ENCODE measurements at places on chromosomes 16 and 17. TPM values are rescaled to one million over a fixed set of nuclear protein-coding genes. Genes with fewer than 3 reads are reported as not detected.

The PLLP gene
- total RNA-seq, result 3.1 TPM

DNA sequence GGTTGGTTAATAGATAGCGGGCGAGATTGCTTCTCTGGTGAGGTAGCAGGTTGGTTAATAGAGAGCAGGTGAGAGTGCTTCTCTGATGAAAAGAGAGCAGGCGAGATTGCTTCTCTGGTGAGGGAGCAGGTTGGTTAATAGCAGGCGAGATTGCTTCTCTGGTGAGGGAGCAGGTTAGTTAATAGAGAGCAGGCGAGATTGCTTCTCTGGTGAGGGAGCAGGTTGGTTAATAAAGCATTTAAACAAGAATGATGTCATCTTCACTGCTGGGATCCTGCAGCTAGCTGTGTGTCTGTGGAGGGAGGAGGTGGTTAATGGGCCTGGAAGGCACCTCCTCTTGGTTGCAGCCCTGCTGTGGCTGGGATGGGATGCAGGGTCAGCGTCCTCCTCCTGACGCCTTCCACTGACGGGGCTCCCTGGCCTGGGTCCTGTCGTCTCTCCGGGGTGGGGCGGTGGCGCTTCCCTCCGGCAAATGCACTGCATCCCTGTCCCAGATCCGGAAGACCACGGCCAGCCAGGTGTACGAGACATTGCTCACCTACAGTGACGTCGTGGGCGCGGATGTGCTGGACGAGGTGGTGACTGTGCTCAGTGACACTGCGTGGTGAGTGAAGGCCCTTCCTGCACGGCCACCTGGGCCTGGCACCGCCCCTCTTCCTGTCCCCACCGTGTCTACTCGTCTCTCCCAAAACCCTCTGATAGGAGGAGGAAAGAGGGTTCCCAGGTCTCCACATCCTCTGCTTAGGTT lies 99.2 kb upstream of the ZNF750 start:
- no peaks in the 10 kb centered on the region for H3K27me3 ChIP-seq
- no peaks in the 10 kb centered on the region for H3K4me1 ChIP-seq
- DNase-seq, result peak; percentile 9
- H3K27ac ChIP-seq, result no peak overlapping the region
- H3K4me3 ChIP-seq, result no peak overlapping the region

DNA sequence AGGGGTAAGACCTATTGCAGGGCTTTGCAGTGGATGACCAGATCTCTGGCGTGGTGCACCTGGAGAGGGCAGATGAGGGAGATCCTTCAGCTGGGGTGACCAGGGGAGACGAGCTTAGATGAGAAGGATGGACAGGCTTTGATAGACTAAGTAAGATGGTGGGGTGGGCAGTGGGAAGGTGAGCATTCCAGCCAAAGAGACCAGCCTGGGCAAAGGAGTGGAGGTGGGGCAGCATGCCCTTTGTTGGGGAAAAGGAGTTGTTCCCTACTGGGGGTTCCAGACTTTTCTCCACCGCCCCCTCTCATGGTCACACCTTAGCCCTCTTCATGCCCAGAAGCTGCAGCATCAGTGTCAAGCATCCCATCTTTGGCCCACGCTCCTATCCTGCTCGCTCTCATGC lies 27.6 kb downstream of the ANKRD40 start:
- no peak for DNase-seq
- no peaks in the 10 kb centered on the region for H3K36me3 ChIP-seq
- H3K4me1 ChIP-seq, result no peaks in the 10 kb centered on the region
- no peak overlapping the region for H3K4me3 ChIP-seq
- no peak overlapping the region for H3K27ac ChIP-seq

DNA sequence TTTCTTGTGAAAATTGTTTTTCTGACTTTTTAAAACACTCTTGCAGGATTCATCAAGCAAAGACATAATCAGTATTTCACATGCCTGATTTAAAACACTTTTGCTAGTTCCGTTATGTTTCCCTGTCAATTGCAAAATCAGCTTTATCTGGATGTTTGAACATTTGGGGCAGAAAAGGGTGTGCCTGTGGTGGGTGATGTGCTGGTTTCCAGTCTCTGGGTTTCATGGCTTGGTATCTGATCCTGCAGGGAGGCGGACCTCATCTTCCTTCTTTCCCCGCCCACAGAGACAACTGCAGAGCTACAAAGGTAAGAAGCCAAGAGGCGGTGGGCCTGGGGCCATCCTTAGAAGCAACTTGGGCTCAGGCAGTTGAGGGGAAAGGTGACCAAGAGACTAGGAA lies 41.8 kb downstream of the NLRC5 start:
- no peak overlapping the region for H3K4me3 ChIP-seq
- no peak overlapping the region for H3K27ac ChIP-seq
- H3K36me3 ChIP-seq, result peaks cover 43% of the 10 kb centered on the region

- no peaks in the 10 kb centered on the region for H3K4me1 ChIP-seq
- no peaks in the 10 kb centered on the region for H3K27me3 ChIP-seq
- H3K27ac ChIP-seq, result no peak overlapping the region
Observed at GRCh38 chr17:55040611-55041010, 72.0 kb downstream of the STXBP4 start.

The WNT9B gene
- total RNA-seq, result 0.44 TPM

GRCh38 chr16:84507011-84507982 lies 2.8 kb upstream of the MEAK7 start:
- H3K4me1 ChIP-seq, result peaks cover 4% of the 10 kb centered on the region
- no peaks in the 10 kb centered on the region for H3K27me3 ChIP-seq
- DNase-seq, result no peak
- no peaks in the 10 kb centered on the region for H3K36me3 ChIP-seq

DNA sequence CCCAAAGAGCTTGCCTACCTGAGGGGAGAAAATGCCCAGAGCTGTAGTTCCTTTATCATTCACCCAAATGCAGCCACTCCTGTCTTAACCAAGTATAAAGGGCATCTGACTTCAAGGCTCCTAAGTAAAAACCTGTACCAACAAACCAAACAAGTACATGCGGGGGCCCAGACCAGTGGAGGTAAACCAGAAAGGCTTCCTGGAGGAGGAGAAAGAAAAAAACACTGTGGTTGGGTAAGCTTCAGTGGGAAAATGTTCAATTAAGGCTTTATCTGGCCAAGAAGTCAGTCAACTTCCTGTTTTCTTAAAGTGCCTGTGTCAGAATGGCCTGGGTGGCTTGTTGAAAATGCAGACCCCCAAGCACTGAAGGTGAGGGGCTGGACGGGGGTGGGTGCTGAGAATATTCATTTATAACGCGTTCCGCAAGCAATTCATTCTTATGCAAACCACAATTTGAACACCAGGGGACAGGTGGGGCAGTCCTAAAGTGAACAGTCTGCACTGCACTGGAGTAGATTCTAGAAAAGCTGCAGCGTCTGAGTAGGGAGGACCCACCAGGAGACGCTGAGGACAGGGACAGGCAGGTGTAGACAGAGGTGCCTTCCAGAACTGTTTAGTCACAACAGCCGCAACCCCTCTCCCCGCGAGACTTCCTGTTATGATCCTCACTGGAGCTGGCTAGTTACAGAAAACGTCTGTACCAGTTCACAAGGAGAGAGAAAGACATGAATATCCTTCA lies 467.1 kb downstream of the SOX9 start:
- no peaks in the 10 kb centered on the region for H3K36me3 ChIP-seq
- peaks cover 11% of the 10 kb centered on the region for H3K4me1 ChIP-seq
- H3K4me3 ChIP-seq, result no peak overlapping the region
- H3K27ac ChIP-seq, result no peak overlapping the region
- H3K27me3 ChIP-seq, result peaks cover 43% of the 10 kb centered on the region

- no peaks in the 10 kb centered on the region for H3K27me3 ChIP-seq
- DNase-seq, result peak; percentile 65
- H3K27ac ChIP-seq, result peak overlapping the region; percentile 88
- no peak overlapping the region for H3K4me3 ChIP-seq
- H3K4me1 ChIP-seq, result peaks cover 63% of the 10 kb centered on the region
- H3K36me3 ChIP-seq, result no peaks in the 10 kb centered on the region
Observed at GRCh38 chr17:34235389-34236028, 19.6 kb upstream of the CCL2 start.

DNA sequence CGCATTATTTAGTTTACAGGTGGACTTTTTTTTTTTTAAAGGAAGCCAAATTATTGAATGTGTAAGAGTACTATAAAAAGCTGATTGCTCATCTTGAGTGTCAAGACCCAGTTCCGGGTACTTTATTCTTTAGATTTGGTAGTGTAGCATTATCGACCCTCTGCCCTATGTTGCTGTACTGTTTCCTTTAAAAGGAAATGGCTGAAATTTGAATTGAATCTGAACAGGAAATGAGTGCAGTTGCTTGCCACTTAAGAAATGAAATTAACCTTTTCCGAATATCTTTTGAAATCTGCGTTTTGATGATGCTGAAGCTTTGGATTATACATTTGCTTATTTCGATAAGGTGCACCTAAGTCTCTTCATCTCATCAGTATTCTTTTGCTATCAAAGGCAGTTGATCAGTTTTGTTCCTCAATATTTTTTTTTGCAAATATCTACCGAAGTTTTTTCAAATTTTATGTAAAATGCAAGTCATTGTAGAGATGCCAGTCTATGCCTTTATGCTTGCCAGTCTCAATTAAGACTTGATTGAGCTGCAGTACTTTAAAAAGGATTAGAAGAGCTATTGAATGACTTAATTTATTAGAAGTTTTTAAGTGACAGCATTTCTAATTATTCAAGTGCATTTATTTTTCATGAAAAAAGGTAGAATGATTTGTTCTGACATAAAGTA lies 1.8 kb downstream of the GGNBP2 start:
- peak overlapping the region; percentile 81 for H3K4me3 ChIP-seq
- DNase-seq, result no peak
- H3K27ac ChIP-seq, result peak overlapping the region; percentile 98
- no peaks in the 10 kb centered on the region for H3K27me3 ChIP-seq
- H3K4me1 ChIP-seq, result peaks cover 49% of the 10 kb centered on the region
- H3K36me3 ChIP-seq, result no peaks in the 10 kb centered on the region

The SLC5A11 gene
- 0.12 TPM for total RNA-seq

DNA sequence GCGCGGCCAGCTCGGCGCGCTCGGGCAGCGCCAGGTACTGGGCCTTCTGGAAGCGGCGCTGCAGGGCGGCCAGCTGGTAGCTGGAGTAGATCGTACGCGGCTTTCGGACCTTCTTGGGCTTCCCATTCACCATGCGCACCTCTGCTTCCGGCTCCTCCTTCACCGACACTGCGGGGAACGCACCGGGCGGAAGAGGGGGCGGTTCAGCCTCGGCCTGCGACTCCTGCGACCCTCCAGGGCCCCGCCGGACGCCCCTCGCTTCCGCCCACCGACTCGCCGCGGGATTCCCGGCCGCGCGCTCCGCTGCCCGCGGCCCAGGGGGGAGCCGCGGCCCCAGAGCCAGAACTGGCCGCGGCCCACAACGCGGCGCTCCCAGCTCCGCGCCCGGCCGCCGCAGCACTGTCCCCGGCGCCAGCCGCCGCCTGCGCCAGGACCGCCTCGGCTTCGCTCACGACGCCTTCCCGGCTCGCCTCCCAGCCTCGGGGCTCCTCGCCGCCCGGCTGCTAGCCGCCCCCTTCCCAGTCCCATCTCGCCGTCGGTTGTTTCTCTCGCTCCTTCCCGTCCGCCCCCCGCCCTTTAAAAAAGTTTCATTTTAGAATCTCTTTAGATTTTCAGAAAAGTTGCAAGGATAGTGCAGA lies 1.5 kb downstream of the DLX3 start:
- H3K36me3 ChIP-seq, result no peaks in the 10 kb centered on the region
- peaks cover 98% of the 10 kb centered on the region for H3K27me3 ChIP-seq
- DNase-seq, result no peak
- H3K4me1 ChIP-seq, result peaks cover 10% of the 10 kb centered on the region

DNA sequence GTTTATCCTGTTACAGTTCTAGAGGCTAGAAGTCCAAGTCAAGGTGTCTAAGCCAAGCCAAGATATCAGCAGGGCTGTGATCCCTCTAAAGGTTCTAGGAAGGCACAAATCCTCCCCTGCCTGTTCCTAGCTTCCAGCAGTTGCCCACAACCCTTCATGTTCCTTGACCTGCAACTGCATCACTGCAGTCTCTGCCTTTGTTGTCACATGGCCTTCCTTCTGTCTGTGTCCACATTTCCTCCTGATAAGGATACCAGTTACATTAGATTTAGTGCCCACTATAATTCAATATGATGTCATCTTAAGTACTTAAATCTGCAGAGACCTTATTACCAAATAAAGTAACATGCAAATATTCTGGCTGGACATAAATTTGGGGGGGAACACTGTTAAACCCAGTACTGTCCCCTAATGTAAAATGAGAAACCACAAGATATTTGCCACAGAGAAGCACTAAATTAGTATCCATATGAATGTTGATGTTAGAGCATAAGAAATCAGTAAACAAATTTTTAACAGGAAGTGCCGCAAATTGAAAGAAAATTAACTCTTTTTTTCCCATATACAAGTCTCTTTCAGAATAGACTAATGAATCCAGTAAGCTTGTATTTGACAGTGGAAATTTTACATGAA lies 4.7 kb downstream of the UQCRC2 start:
- no peaks in the 10 kb centered on the region for H3K27me3 ChIP-seq
- peaks cover 4% of the 10 kb centered on the region for H3K4me1 ChIP-seq
- H3K36me3 ChIP-seq, result peaks cover 14% of the 10 kb centered on the region
- DNase-seq, result no peak
- no peak overlapping the region for H3K27ac ChIP-seq
- H3K4me3 ChIP-seq, result no peak overlapping the region

The OXLD1 gene
- total RNA-seq, result 18.6 TPM

- peaks cover 21% of the 10 kb centered on the region for H3K4me1 ChIP-seq
- no peak for DNase-seq
- no peak overlapping the region for H3K27ac ChIP-seq
Observed at GRCh38 chr17:73797594-73798110, 153.4 kb upstream of the SDK2 start.

The CRYM gene
- 179 TPM for total RNA-seq

The MT1G gene
- total RNA-seq, result 0.95 TPM

Measured in heart right ventricle (tissue), 16 donors.